ENCODE measurements at places on chromosomes 2 and 18. TPM values are rescaled to one million over a fixed set of nuclear protein-coding genes. Genes with fewer than 3 reads are reported as not detected.

Gene PPIG
- total RNA-seq = 14.6 TPM

Gene CFAP53
- 0.13 TPM for total RNA-seq

Gene LINC00305
- total RNA-seq = not detected

Gene MC5R
- not detected for total RNA-seq

Gene SFXN5
- 10.1 TPM for total RNA-seq

Gene ZAP70
- 0.13 TPM for total RNA-seq

Gene RHOB
- 291 TPM for total RNA-seq

Gene SP140
- not detected for total RNA-seq

Gene C1QL2
- not detected for total RNA-seq

Gene TANC1
- 49.7 TPM for total RNA-seq

Gene ZNF514
- 6.3 TPM for total RNA-seq

Gene CTNNA2
- total RNA-seq = not detected

Gene TOGARAM2
- total RNA-seq = 0.13 TPM
